ENCODE measurements at places on chromosomes 2 and 18. TPM values are rescaled to one million over a fixed set of nuclear protein-coding genes. Genes with fewer than 3 reads are reported as not detected.

Gene EVX2
- total RNA-seq = not detected

DNA sequence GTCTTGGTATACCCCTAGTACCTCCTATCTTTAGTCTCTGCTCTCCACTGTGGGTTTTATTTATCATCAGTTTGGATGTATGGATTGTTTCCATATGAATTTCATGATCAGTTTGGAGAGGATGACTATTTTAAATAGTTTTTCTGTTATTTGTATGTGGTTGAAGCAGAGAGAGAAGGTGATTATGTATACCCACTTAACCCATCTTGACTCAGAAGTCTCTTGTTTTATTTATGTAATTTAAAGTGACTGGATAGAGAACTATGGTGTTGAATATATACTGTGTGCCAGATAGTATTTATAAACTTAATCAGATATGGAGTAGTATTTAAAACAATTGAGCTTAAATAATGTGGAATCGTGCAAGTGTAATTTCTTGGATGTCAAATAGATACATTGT, 39.9 kb downstream of the SMAD4 start:
- DNase-seq = no peak

Gene MEIS1
- 6.0 TPM for total RNA-seq

DNA sequence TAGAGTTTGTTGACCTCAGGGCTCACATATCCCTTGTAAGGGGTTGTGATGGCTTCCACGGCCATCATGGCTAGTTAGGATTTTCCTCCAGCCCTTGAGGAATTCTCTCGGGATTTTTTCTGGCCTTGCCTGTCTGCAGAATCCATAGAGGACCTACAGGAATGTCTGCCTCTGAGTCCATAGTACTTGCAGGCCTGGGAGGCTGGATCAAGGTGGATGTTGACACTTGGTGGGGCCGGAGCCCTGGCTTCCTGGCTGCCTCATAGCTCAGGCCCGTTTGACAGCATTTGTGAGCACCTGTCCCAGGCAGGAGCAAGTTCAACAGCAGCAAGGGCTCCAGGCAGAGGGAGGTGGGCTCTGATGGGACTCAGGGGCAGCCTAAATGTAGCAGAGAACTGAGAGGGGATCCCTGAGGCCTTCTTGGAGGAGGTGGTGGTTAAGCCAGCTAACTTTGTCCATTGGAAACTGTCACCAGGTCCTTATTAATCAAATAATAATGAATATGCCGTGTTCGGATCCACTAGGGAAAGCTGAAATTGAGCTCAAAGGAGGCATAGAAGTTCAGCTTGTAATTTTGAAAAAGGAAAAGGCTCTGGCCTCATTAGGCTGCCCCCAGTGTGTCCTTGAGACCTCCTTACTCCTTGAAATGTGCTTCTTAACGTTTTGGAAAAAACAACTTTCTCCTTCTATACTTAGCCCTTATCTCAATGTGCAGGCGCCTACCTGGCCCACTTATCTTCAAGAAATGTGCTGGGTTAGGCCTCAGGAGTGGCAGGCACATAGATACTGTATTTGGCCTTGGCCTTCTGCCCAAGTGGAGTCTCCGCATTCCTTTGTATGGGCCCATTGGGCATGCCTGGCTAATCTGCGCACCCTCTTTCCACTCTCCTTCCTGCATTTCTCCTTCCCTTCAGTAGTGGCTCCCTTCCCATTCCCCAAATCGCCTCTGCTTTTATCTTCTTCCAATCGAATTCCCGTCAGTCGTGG, 66.9 kb downstream of the HPCAL1 start:
- peak; percentile 83 for DNase-seq

GRCh38 chr18:629269-630150, 27.9 kb upstream of the TYMS start:
- no peak for DNase-seq

Gene KCNG2
- not detected for total RNA-seq

DNA sequence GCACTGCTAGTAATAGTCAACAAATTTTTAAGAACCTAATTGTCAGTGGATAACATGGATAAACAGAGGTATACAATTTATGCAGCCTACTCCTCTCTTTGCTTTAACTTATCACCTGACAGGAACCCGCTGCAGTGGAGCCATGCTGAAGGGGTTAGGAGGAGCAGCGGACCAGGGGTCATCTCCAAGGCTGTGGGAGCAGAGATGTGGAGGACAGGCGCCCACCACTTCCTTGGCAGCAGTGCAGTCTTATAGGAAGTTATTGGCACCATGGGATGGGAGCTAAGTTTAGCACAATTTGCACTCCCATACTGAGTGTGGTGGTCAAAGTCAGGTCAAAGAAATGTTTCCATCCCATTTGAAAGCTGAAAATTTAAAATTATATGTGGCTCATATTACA, 35.6 kb downstream of the HDLBP start:
- no peak for DNase-seq

- peak; percentile 29 for DNase-seq
Measured at GRCh38 chr18:36412778-36413177, 115.3 kb downstream of the FHOD3 start.

- no peak for DNase-seq
Measured at GRCh38 chr2:165007161-165007744, 51.9 kb upstream of the SLC38A11 start.

GRCh38 chr2:129877795-129878775, 101.4 kb upstream of the RAB6C start:
- DNase-seq = no peak

- no peak for DNase-seq
Measured at GRCh38 chr18:73487966-73488365, 620.2 kb upstream of the NETO1 start.

DNA sequence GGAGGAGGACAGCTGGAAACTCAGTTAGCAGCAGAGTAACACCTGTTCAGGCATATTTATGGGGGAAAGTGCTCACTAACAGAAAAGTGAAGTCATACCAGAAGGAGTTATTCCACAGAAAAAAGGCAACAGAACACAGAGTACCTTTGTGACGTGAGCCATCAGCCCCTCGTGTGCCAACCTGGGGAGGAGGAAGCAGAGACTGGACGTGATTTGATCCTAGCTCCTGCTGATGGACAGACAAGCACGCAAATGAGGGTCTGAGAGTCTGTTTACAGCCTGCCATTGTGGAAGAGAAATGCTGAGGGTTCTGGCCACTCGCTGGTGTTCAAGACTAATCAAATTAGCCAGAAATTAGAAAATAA, 120.7 kb downstream of the ZNF521 start:
- DNase-seq = no peak

Gene CRYGC
- total RNA-seq = not detected

- no peak for DNase-seq
Measured at GRCh38 chr2:207308519-207309224, 142.9 kb upstream of the KLF7 start.

DNA sequence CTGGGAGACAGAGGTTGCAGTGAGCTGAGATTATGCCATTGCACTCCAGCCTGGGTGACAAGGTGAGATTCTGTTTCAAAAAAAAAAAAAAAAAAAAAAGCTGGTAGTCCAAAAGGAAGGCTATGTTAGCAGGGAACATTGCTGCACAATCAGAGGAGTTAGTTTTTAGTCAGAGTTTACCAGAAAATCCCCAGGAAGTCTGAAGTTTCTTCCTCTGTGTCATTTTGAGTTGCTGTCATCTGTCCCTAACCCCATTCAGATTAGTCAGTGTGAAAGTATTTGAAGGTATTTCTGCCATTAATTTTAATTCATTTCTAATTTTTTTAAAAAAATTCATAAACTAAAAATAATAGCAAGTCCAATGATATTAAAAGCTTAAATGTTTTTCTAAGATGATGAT, 33.5 kb upstream of the CERS6 start:
- DNase-seq = no peak

- no peak for DNase-seq
Measured at GRCh38 chr2:83085869-83086268, 1373.2 kb downstream of the SUCLG1 start.

DNA sequence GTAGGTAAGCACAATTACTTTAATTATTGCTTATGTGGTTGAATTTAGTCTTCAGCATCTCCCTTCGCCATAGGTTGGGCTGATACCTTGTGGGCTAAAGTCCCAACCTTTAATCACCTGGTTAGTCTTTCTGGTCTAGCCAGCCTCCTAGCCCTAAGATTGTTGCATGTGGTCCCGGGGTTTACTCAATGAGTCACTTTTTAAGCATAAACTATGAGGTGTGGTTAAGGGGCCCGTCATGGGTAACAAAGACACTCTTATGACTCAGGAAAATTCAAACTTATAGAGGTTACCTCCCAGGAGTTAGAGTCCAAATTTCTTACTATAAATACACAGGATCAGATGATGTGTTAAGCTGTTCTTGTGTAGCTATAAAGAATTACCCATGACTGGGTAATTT, 841.6 kb downstream of the TRIB2 start:
- peak; percentile 7 for DNase-seq

Gene MC5R
- total RNA-seq = not detected

Gene GIGYF2
- 73.5 TPM for total RNA-seq

Gene CNTNAP5
- total RNA-seq = not detected

Gene NT5C1B
- not detected for total RNA-seq

Gene CCDC85A
- total RNA-seq = not detected

DNA sequence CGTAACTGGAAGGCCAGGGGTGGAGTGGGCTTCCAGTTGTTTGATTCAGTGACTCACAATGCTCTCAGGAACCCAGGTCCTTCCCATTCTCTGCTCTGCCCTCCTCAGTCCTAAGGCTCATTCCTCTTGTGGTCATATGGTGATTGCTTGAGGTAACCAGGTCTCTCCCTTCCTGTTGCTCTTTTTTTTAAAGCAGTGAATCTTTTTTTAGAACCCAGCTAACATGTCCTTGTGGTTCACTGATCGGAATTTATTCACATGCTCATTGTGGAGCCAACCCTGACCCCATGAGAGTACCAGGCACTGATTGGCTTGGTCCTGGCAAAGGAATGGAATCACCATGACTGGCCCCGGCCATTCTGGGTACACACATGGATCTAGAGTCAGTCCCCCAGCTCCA, 7.4 kb downstream of the THNSL2 start:
- DNase-seq = no peak

DNA sequence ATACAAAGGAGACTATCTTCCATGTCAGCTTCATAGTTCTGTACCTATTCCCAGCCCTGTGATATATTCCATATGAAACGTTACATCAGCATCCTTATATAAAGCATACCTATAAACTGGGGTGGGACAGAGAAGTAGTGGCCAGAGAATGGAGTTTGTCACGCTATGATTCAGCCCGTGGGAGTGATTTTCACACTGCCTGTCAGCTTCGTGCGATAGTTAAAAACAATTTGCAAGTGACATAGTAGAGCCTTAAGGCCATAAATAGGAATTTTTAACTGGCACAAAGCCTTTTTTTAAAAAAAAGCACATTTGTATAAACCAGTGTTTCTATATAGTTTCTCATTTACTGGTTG, 30.2 kb downstream of the PKP4 start:
- no peak for DNase-seq

- no peak for DNase-seq
Measured at GRCh38 chr18:59488899-59489298, 129.8 kb upstream of the LMAN1 start.

Gene COQ10B
- total RNA-seq = 41.8 TPM

DNA sequence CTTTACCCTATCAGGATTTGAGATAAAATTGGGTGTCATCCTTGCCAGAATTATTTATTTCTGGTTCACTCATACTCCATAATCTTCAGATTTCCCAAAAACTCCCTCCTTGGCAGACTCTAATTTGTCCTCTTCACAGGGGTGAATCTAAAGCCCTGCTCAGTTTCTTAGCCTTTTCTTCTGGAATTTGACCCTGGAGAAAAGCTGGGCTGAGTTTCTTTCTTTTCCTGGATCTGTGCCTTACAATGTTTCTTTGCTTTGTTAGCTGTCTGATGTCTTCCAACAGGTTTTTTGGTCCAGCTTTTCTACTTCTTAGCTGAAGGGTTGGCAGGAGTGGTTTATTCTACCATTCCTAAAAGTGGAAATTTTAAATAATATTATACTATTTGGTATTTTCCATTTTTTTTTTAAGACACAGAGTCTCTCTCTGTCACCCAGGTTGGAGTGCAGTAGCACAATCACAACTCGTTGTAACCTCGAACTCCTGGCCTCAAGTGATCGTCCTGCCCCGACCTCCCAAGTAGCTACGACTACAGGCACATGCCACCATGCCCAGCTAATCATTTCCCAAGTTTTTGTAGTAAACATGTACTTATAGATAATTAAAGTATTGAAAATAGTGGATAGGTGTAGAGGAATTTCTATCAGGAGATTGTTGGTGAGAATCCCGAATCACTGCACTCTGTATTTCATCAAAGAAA, 138.4 kb upstream of the TWIST2 start:
- DNase-seq = no peak

Gene SERPINB13
- not detected for total RNA-seq

DNA sequence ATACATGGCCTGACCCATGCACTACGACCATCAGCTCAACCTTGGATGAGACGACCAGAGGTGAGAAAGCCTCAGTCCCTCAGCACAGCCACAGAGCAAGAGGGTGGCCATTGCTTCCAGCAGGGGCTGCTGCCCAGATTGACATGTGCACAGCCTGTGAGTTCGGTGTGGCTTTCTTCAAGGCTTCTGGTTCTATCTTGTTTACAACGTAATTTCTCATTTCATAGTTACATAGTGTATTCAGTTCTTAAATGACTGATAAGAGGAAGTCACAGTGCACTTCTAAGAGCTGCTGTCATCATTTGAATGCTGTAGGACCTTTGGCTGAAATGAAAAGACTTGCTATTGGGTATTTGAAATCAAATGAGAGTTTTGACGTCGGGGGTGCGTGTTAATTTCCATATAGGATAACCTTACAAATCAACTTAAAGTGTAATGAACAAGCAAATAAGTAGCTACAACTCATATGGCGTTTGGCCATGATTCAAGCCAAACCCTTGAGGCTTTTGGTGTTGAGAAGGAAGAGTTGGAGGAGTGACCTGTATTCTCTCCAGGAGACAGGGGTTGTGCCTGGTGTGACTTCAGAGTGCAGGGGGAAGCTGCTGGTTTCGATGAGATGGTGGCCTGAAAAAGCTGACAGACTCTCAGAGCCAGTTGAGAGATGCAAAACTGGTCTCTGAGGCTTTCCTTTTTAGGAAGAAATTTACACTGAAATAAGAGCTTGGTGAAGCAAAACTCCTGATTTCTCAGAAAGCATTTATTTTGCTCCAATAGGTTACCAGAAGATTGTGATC, 51.0 kb downstream of the TSHZ1 start:
- no peak for DNase-seq

DNA sequence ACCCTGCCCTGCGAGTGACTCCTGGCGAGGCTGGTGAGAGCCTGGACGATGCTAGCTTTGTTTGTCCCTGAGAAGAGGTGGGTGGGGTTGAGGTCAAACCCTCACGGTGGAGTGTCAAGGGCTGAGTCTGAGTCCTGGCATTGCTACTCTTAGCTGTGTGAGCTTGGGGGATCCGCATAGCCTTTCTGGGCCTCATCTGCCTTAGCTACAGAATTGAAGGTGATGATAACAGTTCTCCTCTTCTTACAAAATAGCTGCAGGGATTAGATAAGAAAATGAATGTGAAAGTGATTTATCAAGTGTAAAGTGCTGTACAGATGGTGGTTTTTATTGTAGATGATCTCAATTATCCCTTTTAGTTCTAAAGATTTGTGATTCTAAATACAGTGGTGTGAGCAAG, 144.6 kb downstream of the LPIN1 start:
- DNase-seq = no peak

- DNase-seq = peak; percentile 58
Measured at GRCh38 chr2:42385225-42385624, 24.2 kb upstream of the COX7A2L start.
